Activated T-helper 17 cell treated with anti-CD3 and anti-CD28 coated beads, Interleukin-2, amount 50 U/mL, for 72 hours (primary cell): ENCODE measurements at places on chromosomes 1 and 21.

DNA sequence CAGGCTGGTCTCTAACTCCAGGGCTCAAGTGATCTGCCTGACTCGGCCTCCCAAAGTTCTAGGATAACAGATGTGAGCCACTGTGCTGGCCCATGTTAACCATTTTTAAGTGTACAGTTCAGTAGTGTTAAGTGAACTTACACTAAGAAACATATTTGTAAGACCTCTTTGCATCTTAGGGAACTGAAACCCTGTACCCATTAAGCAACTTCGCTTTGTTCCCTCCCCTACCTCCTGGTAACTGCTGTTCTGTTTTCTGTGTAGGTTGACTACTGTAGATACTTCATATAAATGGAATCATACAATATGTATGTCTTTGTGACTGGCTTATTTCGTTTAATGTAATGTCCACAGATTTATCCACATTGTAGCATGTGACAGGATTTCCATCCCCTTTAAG, 11.0 kb downstream of the NUDC start:
- H3K27me3 ChIP-seq, result no peaks in the 10 kb centered on the region
- ATAC-seq, result no peak
- H3K36me3 ChIP-seq, result peaks cover 80% of the 10 kb centered on the region
- H3K27ac ChIP-seq, result peak overlapping the region; percentile 38

DNA sequence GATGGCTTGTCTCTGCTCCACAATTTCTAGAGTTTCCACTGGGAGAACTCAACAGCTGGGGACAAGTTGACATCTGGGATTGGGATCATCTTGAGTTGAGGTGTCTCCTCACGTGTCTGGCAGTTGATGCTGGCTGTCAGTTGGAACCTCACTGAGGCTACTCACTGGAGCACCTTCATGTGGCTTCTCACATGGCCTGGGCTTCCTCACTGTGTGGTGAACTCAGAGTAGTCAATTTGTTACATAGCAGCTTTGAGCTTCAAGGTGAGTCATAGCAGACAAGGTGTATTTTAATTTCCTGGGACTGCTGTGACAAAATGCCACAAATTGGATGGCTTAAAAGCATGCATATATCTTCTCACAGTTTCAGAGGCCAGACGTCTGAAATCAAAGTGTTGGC, 44.0 kb downstream of the NTNG1 start:
- H3K36me3 ChIP-seq, result no peaks in the 10 kb centered on the region
- no peak for ATAC-seq
- H3K4me1 ChIP-seq, result no peaks in the 10 kb centered on the region
- peaks cover 6% of the 10 kb centered on the region for H3K27me3 ChIP-seq

GRCh38 chr1:18557621-18558465, 72.8 kb upstream of the PAX7 start:
- H3K4me1 ChIP-seq, result no peaks in the 10 kb centered on the region
- H3K27ac ChIP-seq, result no peak overlapping the region
- H3K27me3 ChIP-seq, result peaks cover 51% of the 10 kb centered on the region
- H3K4me3 ChIP-seq, result no peak overlapping the region

DNA sequence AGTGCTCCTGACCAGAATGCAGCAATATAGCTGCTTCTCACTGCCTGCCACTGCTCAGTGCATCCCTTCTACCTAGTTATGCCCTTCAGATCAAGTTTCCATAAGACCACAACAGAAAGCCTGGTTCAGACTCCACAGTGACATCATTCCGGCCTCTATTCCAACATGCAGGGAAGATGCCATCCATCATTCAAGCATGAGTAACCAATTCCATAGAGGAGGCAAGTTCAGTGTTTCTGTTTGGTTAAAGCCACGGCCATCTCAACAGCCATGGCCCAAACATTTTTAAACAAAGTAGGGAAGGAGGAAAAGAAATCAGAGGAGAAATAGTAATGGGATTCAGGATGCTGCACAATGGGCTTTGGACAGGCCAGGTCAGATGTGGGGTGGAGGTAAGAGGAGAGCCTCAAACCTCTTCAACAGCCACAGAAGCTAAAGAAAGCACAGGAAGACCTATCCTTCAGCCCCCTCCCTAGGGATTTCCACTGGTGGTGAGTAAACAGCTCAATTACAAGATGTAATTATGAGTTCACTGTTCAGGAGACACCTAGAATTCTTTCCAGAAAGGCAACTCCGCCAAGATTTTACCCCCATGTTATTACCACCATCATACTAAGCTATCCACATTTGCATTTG, 484.9 kb downstream of the SETD4 start:
- peaks cover 17% of the 10 kb centered on the region for H3K27me3 ChIP-seq
- H3K27ac ChIP-seq, result no peak overlapping the region
- H3K4me3 ChIP-seq, result no peak overlapping the region
- H3K4me1 ChIP-seq, result peaks cover 17% of the 10 kb centered on the region
- ATAC-seq, result no peak

DNA sequence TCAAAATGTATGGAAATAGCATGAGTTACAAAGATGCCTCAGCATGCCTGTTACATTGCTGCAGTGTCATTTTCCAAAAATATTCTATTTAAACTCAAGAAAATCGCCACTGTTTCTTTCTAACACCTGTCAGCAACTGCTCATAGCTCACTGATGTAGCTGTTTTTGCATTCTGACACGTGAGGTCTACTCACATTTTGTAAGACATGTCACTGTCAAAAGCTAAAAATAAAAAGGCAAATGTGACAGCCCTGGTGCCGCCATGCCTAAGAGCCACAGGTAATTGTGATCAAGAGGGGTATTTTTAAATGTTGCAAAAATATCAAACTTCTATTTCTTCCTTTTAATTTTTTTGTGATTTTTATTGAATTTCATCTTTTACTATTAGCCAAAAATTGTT, 556.2 kb upstream of the TMPRSS15 start:
- no peaks in the 10 kb centered on the region for H3K4me1 ChIP-seq
- no peaks in the 10 kb centered on the region for H3K27me3 ChIP-seq
- no peak for ATAC-seq
- no peak overlapping the region for H3K27ac ChIP-seq
- no peaks in the 10 kb centered on the region for H3K36me3 ChIP-seq

DNA sequence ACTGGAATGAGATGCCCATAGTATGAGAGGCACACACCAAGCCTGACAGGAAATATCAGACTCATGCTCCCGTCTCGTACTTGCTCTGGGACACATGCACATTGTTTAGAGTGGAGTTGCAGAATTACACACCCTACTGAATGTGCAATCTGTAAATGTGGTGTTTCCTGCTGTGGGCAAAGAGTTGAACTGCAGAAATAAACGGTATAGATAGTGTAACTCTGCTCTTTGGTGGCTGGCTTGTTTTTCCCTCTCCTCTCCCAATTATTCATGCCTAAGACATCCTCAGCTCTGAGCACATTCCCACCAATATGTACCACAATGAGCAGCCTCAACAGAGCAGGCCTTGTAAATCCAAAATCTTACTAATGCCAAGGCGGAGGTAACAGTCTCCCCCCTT, 90.1 kb upstream of the DIRAS3 start:
- no peaks in the 10 kb centered on the region for H3K36me3 ChIP-seq
- no peak overlapping the region for H3K4me3 ChIP-seq
- H3K27me3 ChIP-seq, result peaks cover 7% of the 10 kb centered on the region
- no peak for ATAC-seq

GRCh38 chr1:14440166-14440565, 158.3 kb upstream of the KAZN start:
- no peaks in the 10 kb centered on the region for H3K4me1 ChIP-seq
- no peak overlapping the region for H3K27ac ChIP-seq
- no peaks in the 10 kb centered on the region for H3K27me3 ChIP-seq
